Subcutaneous adipose tissue (tissue), 4 donors: ENCODE measurements at places on chromosomes 11 and 22. TPM values are rescaled to one million over a fixed set of nuclear protein-coding genes. Genes with fewer than 3 reads are reported as not detected.

The LAYN gene
- total RNA-seq, result 5.1 TPM

The BBOX1 gene
- total RNA-seq, result not detected

The CRYBB3 gene
- not detected for total RNA-seq

The DGAT2 gene
- 65.1 TPM for total RNA-seq

The PIH1D2 gene
- 4.1 TPM for total RNA-seq

The SLC43A3 gene
- 50.1 TPM for total RNA-seq

The MUC5B gene
- total RNA-seq, result not detected

The TIMP3 gene
- 1,450 TPM for total RNA-seq

The DEPDC7 gene
- total RNA-seq, result 2.0 TPM

The TSSK2 gene
- total RNA-seq, result not detected

The PLA2G3 gene
- total RNA-seq, result not detected

The APOA4 gene
- total RNA-seq, result not detected

The PRPF19 gene
- 35.2 TPM for total RNA-seq

The OR10D3 gene
- total RNA-seq, result not detected

The ACRV1 gene
- total RNA-seq, result not detected

The OR10A2 gene
- total RNA-seq, result not detected

The GUCY1A2 gene
- total RNA-seq, result 17.0 TPM

The SULT4A1 gene
- total RNA-seq, result not detected

The APOL5 gene
- total RNA-seq, result not detected

The MUC2 gene
- total RNA-seq, result not detected

The TUB gene
- 4.2 TPM for total RNA-seq

The OR52E8 gene
- not detected for total RNA-seq

The RAB38 gene
- not detected for total RNA-seq
